Hematopoietic multipotent progenitor cell treated with erythropoietin and hydrocortisone succinate and interleukin-3 and kit ligand, for 15 days (in vitro differentiated cells): ENCODE measurements at places on chromosomes 12 and 14.

DNA sequence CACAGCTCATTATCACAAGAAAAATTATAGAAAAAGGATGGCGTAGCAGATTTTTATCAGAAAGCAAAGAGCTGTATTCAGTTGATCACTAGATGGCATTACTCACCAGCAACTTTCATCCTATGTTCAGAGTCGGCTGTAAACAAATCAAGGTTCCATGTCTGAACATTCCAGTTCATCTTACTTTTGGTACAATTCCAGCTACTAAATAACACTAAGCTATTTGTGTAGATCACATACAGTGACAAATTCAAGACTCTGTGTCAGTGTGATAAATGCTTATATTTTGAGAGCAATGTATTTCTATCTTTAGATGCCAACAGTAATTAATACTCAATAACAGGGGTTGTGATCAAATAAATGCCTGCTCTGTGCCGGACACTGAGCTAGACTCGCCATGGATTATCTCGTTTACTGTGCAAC, 30.1 kb downstream of the NRDE2 start:
- DNase-seq, result peak; percentile 54

- DNase-seq, result no peak
Observed at GRCh38 chr14:91284146-91284790, 39.8 kb upstream of the GPR68 start.

DNA sequence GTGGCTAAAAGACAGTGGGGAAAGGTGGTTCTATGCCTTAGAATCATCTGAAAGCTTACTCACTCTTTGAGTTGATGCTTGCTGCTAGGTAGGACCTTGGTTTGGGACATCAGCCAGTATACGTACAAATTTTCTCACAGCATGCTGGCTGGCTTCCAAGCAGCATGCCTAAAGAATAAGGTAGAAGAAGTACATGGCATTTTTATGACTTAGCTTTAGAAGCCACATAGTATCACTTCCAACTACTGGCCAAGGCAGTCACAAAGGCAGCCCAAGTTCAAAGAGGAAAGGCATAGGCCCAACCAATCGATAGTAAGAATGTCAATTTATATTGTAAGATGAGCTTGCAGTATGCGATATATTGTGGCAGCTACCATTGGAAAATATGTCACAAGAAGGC, 284.2 kb upstream of the CAND1 start:
- DNase-seq, result no peak

DNA sequence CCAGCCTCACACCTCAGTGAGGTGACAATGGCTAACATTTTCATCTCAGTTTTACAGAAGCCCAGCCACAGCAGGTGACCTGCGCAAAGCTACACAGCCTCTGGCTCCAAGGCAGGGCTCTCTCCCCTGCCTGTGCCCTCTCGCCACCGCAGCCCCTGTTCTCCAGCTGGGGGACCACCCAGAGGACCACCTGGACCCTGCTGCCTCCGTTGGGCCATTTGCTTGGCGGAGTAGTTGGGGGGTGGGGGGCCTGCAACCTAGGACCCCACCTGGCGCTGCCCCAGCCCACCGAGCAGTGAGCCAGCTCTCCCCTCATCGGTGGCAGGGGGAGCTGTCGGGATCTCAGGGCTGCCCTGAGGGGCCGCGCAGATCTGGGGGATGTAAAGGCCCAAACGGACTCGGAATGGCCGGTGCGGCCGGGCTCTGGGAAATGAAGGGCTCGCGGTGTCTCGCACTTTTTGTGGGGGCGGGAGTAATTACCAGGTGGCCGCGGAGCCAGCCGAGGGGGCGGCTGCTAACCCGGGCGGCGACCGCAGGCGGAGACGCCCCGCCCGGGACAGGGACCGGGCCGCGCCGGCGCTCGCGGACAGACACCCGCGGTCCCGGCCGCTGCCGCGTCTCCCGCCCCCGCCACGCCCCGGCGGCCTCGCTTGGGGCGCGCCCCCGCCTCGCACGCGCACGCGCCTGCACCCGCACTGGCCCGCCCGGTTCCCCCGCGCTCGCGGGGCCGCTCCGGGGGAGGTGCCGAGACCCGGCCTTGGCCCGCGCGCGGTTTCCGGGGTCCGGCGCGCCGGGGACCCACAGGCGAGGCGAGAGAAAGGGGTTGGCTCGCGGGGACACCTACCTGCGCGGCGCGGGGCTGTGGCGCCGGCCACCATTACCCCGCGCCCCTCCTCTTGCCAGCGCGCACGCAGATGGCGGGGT, 8.6 kb upstream of the GPR68 start:
- peak; percentile 52 for DNase-seq

DNA sequence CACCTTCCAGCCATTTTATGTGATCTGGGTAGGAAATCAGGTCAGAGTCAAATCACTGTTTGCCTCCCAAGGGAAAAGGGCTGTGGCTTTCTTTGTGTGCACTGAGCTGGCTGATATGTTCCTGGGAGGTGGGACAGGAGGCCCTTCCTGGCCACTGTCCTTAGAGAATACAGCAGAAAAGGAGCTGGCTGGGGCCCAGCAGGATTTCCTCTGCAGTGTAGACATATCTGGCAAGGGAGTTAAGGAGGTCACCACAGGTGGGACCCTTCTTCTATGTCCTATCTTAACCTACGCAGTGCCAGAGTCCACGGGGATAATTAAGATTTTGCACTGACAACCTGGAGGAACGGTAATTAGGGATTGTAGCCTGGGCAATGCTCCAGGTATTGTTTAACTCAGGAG, 145.3 kb downstream of the NTF3 start:
- DNase-seq, result no peak

GRCh38 chr12:10607885-10608458, 5.4 kb downstream of the MAGOHB start:
- DNase-seq, result peak; percentile 20

- peak; percentile 50 for DNase-seq
Observed at GRCh38 chr12:585062-586061, 77.9 kb downstream of the NINJ2 start.

DNA sequence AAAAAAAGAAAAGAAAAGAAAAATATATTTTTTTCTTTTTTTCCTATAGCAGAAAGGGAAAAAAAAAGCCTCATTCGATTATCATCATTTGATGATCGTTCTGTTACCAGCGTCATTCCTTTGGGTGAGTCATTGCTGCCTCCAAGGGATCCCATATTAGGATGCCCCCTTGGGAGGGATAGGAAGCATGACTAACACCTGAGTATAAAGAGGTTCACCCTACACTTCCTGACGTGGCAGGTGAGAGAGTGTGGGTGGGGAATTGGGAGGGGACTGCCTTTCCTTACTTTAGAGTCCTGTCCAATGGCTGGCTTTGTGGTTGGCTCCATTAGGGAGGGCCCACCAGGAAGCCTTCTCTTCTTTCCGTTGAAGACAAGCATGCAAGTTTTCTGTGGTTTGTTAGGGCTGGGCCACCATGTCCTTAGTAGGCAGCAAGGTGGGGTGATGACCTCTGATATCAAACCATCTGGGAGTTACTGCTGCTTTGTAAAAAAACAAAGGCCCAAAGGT, 56.1 kb upstream of the FUT8 start:
- no peak for DNase-seq

DNA sequence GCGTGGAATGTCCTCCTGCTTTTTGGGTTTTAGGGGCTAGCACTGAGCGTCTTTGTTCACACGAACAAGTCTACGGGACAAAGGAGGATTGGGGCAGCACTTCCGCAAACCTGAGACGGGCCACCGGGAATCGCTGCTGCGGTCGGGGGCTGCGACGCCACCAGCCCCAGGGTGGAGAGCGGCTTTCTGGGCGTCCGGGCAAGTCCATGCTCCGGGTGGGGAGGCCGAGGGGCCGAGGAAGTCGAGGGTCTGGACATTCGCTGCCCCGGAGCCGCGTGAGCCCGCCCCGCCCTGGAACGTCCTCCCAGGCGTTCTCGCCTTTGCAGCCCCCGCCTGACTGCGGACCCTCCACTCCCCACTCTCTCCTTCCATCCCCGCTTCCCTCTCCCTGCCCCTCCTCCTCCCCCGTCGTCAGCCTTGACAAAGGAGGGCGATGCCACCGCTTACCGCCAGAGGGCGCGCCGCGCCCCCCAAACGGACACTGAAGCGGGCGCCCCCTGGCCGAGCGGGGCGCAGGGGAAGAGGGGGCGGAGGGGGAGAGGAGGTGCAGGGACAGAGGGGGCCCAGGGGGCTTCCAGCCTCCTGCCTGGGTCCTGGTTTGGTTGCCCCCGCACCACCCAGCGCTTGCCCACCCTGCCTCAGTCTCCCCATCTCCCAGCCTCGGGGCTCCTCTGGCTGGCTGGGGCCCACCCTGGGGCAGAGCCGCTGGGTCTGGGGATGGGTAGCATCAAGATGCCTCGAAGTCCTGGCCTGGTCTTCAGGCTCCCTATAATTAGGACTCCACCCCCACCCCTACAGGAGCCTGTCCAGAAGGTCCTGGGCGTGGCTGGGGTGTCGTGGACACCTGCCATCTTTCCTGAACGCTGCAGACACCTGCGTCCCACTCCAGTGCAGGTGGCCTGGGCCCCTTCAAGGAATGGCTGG, 39.1 kb upstream of the INF2 start:
- peak; percentile 69 for DNase-seq

DNA sequence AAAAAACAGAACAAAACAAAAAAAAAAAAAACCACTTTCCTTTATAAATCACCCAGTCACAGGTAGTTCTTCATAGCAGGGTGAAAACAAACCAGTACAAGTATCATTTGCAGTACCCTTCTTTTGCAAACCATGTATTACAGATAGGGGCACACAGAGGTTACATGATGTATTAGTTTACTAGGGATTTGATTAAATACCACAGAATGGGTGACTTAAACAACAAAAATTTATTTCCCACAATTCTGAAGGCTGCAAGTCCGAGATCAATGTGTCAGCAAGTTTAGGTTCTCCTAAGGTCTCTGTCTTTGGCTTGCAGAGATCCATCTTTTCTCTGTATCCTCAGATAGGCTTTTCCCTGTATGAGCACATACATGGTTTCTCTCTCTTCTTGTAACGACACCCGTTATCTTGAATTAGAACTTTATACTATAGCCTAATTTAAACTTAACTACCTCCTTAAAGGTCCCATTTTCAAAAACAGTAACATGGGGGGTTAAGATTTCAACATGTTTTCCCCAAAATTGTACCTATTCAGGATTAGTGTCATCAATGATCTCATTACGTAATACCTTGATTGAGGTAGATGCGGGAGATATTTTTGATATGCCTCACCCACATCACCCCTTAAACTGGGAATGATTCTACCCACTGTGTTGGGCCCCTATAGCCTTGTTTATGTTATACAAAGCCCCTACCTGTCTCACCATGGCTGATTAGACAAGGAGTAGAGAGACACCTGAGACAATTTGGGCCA, 3.5 kb upstream of the CEP128 start:
- DNase-seq, result no peak

GRCh38 chr14:34181338-34181737, 230.5 kb upstream of the EGLN3 start:
- DNase-seq, result no peak

GRCh38 chr14:63296060-63296563, 22.6 kb downstream of the GPHB5 start:
- no peak for DNase-seq

GRCh38 chr14:76012354-76012753, 26.8 kb downstream of the IFT43 start:
- no peak for DNase-seq
